Stimulated activated CD8-positive, alpha-beta memory T cell treated with anti-CD3 and anti-CD28 coated beads, Interleukin-7, amount 100 ng/mL, for 1 hour (primary cell): ENCODE measurements at places on chromosomes 4 and X.

DNA sequence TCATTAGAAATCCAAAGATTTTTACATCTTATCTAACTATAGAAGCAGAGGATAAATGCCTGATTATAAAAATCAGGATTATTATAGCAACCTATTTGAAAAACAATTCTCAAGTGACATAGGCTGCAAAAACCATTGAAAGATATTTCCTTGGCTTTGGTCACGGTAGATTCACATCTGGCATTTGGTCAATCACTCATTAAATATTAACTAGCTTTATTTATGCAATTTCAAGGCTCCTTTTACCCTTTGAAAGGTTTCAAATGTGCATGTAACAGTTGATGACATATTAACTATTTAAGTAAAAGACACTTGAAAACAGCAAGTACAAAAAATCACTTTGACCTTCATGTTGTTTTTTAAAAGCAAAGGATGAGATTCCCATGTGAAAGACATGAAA lies 98.1 kb downstream of the MMRN1 start:
- DNase-seq = no peak

GRCh38 chr4:54077812-54078211 lies 13.4 kb upstream of the CHIC2 start:
- no peak for DNase-seq

DNA sequence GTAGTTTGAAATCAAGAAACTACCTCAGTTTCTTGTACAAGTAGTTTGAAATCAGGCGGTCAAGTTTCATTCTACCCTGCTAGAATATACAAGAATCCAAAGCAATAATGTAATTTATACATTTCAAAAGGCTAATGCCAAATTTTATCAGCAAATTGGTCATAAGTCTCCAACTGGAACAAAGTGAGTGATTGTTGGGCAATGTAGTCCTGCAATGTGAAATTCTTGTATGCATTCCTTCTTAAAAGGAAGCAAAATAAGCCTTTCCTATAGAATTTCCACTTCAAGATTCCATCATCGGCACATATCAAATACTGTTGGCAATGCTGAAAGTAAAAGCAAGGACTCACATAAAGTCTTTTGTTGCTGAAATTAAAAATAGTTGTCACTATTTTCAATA lies 334.9 kb downstream of the IL1RAPL1 start:
- DNase-seq = no peak

GRCh38 chrX:70422851-70423341 lies at the start of gene GDPD2:
GDPD2 (plus strand) TSS chrX:70423314; CDS start chrX:70424985, 1,671 bp downstream.
- no peak for DNase-seq

DNA sequence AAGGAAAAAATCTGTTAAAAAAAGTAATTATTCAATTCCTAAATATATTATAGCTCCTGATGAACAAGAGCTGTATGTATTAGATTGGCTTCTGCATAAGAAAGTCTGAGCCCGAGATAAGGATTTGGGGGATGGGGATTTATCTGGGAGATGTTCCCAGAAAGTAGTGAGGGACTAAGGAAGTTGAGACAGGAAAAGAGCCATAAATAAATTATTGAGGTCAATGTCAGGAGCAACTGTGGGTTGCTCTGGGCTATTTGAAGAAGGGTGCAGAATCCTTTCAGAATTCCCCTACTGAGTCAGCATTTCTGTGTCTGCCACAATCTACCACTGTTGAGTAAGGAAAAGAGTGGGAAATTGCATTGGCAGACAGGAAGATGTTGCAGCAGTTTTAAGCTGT lies 3.1 kb upstream of the TDO2 start:
- no peak for DNase-seq

DNA sequence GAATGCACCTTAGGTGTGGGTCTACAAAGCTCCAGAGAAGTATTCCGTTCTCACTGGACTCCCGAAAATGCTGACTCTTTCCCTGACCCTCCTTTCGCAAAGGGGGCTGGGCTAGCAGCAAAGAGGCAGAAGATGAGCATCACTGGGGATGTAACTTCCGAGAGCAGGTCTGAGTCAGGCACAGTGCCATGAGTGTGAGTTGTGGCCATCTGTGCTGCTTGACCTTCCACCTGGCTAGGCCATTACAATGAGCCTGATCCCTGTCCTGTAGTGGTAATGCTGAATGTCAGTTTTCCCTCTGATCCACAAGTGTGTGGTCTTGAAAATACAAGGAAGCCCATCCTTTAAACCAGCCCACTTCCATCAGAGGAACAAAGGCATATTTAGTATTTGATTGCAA lies 479.4 kb downstream of the AFF2 start:
- DNase-seq = no peak
